AG04450 (cell line): ENCODE measurements at places on chromosomes 3 and 15.

DNA sequence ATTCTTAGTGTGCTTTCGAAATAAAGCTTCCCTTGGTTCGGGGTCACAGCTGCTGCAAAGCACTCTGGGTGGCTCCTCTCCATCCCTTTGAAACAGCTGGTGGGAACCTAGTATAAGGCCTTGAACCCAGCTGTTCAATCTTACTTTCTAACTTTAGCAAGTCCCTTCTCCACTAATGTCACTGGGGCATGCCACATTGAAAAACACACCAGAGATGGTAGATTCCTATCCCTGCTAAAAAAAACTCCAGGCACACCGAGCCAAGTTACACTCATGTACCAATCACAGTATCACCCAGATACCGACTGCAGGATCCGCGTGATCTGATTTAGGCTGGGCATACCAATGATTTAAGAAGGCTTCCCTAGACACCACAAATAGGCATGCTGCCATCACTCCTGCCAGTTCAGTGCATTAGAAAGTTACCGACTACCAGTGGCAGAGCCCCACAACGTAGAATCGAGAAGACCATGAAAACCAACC, 65.0 kb downstream of the WWTR1 start:
- DNase-seq = no peak

DNA sequence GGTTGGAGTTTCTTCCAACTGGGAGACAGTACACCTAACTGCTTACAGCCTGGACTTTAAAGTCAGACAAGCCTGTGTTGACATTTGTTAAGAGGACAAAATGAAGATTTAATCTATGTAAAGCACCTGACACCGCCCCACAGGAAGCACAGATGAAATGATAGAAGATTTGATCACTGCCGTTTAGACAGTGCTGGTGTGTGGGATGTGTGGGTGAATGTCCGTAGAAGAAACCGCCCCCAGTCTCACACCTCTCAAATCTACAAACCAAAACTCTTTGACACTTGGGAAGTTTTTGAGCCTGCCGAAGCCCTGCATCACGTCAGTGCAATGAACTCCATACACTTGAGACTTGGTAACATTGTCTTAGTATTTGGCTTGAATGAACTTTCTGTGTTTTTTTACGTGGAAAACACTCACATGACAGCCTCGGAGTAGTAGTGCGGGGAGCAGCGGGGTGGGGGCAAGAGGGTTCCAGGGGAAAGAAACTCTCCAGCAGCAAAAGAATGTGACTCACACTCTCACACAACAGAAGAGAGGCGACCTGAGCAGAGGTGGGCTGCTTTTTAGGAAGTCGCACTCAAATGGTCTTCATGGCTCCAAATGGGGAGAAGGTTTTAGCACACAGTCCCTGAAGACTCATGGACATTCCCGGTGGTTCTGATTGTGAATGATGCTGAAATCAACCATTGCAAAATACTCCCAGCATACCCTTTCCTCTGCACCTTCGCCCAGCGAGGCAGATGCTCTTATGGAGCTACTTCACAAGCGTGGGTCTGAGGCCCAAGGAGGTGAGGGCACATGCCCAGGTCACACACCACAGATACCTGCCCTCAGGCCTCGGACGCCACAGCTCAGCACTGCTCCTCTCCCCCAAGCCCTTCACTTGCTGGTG, 79.2 kb downstream of the SRGAP3 start:
- no peak for DNase-seq

GRCh38 chr15:92906563-92907081, 6.5 kb downstream of the CHD2 start:
- DNase-seq = no peak

- no peak for DNase-seq
Observed at GRCh38 chr3:126380011-126380768, 14.5 kb upstream of the CFAP100 start.

DNA sequence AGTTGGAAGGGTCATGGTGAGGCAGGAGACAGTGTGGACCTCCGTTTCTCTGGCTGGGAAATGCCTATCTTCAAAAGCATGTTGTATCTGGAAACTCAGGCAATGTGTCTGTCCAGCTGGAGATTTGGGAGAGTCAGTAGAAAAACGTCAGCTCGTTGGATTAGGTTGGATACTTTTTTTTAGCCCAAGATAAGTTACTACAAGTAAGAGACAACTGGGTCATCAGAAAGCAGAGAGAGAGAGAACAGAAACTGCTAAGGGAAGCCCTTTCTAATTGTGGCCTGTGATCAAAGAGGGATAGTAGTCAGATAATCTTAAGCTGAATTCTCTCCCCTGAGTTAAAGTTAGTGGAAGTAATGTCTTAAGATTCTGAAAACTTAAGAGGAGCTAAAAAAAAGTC, 78.9 kb upstream of the ZNF280D start:
- DNase-seq = no peak

DNA sequence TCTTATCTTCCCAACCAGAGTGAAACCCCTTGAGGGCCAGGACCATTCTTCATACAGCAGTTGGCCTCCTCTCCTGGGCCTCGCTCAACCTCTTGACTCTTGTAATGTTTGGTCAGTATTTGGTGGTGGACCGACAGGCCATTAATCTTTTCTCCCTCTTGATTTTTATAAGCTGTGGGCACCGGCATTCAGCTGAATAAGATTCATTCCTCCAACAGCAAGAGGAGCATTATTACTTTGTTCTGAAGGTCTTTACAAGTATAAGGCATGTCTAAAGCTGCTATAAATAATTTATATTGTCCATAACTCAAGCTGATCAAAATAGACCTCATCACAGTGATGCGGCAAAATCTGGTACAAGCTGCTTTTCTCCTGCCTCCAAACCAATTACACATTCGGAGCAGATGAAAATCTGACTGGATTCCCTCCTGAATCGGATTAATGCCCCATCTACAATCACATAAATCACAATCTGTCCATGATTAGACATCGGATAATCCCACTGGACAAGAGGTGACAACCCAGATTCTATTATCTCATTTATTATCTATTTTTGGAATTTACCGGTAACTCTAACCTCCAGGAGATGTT, 8.4 kb upstream of the ISL2 start:
- no peak for DNase-seq

DNA sequence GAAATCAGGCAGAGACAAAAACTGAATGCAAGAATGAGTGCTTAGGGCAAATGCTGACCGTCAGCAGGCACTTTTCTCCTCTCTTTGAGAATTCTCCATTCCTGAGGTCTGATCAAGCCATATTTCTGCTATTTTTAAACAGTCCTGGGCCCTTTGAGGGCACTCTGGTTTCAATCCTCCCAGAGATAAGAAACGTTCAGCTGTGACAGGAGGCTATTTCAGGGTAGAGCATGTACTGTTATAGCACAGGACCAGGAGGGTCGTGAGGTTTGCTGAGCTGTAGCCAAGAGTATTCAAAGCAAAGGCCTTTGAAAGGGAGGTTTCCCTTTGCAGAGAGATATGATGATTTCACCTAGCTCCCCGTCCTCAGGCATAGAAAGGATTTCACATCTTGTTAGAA, 39.6 kb upstream of the PDZRN3 start:
- DNase-seq = no peak

DNA sequence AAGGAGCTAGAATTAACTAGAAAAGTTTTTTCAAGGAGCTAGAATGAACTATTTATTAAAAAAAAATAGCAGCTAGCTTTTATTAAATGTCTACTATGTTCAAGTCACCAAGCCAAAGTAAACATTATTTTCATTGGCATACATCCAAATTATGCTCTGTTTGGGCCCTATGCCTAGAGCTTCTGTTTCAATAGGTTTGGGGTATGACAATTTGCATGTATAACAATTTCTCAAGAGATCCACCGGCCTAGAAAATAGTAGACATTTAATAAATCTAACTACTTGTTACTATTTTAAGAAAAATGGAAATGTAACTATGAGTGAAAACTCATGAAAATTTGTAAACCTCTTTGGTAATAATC, 8.0 kb downstream of the GABRR3 start:
- no peak for DNase-seq

DNA sequence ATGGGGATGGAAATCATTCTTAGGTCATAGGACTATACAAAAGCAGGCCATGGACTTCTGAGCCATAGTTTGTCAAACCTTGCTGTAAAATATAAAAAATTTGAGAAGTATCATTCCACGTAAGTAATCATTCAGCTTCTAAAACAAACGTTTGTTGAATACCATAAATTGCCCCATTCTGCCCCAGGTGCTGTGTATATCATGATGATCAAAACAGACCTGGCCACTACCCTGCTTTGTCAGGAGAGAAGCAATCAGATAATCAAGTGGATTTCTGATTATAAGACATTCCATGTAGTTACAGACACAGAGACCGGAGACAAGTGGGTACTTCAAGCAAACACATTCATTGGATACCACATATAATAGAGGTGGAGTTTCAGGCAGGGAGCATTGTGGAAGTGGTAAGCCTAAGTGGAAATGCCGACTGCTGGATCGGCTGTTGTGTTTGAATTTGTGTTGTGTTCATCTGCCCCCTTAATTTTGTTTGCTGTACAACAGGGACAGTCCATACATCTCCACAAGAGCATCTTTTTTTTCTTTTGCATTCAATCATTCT, 61.7 kb downstream of the TGFBR2 start:
- DNase-seq = no peak

- DNase-seq = no peak
Observed at GRCh38 chr15:76986743-76987142, 8.2 kb upstream of the PSTPIP1 start.

DNA sequence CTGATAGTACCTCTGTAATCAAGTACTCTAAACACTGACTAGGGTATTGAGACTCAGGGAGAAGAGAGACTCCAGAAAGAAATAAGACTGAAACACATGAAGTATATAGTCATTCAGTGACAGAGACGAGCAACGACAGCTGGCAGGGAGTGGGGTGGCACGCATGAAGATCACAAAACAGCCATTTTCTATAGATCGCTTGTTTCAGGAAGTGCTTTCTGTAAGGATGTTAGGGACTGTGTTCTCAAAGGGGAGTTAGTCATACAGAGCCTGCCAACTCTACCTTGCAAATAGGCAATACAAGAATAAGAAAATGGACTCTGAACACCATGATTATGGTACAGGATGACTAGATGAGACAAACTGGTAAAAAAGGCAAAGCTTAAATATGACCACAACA, 139.5 kb downstream of the TBL1XR1 start:
- no peak for DNase-seq

DNA sequence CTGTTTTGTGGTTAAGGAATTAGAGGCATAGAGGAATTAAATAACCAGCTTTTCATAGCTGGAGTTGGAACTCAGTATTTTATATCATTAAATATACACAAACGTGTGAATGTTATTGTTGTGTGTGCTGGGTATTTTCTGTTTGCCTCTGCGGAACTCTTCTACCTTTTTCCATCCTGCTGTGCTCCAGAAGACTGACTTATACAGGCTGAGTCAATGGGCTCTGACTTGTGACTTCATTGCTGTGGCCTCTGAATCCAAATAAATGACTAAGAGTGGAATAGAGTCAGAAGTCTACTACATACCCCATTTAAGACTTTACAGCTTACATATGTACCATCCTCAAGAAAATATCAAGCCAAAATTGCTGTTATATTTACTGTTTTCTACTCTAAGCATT, 17.6 kb downstream of the ARIH1 start:
- DNase-seq = peak; percentile 56

GRCh38 chr3:31523543-31523942, 9.2 kb upstream of the STT3B start:
- DNase-seq = no peak

DNA sequence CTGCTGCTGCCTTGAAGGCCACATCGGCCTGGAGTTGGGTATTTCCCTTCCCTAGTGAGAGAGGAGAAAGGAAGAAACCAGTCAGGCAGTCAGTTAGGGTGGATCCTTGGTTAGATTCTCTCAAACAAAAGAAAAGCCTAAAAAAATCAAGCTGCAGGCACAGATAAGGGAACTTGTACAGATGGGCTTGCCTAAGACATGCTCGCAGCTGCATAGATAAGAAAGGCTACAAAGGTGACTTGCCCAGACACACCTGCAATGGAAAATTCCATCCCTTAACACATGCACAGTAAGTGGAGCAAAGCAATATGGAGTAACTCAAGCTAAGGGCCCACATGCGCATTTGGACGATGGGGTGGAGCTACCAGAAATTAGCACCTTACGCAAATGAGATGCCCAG, 199.7 kb upstream of the ARPP21 start:
- DNase-seq = no peak
